ENCODE measurements at places on chromosomes 3 and 15.

GRCh38 chr3:130901463-130902204, 7.8 kb downstream of the ATP2C1 start:
- H3K4me3 ChIP-seq, result no peak overlapping the region
- DNase-seq, result no peak
- H3K27ac ChIP-seq, result no peak overlapping the region
- peaks cover 56% of the 10 kb centered on the region for H3K4me1 ChIP-seq
- no peaks in the 10 kb centered on the region for H3K27me3 ChIP-seq

- H3K36me3 ChIP-seq, result peaks cover 7% of the 10 kb centered on the region
- no peak for DNase-seq
- no peaks in the 10 kb centered on the region for H3K4me1 ChIP-seq
- no peak overlapping the region for H3K27ac ChIP-seq
- H3K4me3 ChIP-seq, result no peak overlapping the region
Measured at GRCh38 chr15:72339777-72340177, 19.8 kb upstream of the CELF6 start.

GRCh38 chr3:42442640-42443039, 32.2 kb upstream of the LYZL4 start:
- H3K4me1 ChIP-seq, result no peaks in the 10 kb centered on the region
- peak; percentile 7 for DNase-seq
- H3K27me3 ChIP-seq, result peaks cover 2% of the 10 kb centered on the region
- H3K27ac ChIP-seq, result no peak overlapping the region
- H3K36me3 ChIP-seq, result no peaks in the 10 kb centered on the region
- H3K4me3 ChIP-seq, result no peak overlapping the region

DNA sequence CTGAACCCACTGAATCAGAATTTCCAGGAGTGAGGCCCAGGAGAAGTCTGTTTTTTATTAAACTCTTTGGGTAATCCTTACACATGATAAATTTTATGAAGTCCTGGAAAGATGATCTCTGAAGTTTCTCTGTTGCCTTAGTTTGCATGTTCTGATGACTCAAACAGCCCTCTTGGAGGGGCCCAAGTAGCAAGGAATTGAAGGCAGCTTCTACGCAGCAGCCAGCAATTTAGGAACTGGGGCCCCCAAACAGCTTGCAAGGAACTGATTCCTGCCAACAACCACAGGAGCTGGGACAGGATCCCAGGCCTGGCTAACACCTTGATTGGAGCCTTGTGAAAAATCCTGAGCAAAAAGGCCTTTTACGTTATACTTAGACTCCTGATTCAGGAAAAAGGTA, 5.4 kb upstream of the ACP3 start:
- no peak for DNase-seq
- H3K27ac ChIP-seq, result no peak overlapping the region
- H3K4me1 ChIP-seq, result no peaks in the 10 kb centered on the region
- H3K27me3 ChIP-seq, result no peaks in the 10 kb centered on the region
- no peak overlapping the region for H3K4me3 ChIP-seq

- H3K27me3 ChIP-seq, result no peaks in the 10 kb centered on the region
- no peaks in the 10 kb centered on the region for H3K36me3 ChIP-seq
- H3K4me3 ChIP-seq, result no peak overlapping the region
Measured at GRCh38 chr3:180530276-180530675, 71.7 kb upstream of the TTC14 start.

GRCh38 chr3:170809007-170809974, 60.7 kb downstream of the RPL22L1 start:
- DNase-seq, result peak; percentile 24
- H3K27ac ChIP-seq, result no peak overlapping the region
- H3K36me3 ChIP-seq, result no peaks in the 10 kb centered on the region
- no peak overlapping the region for H3K4me3 ChIP-seq
- peaks cover 12% of the 10 kb centered on the region for H3K27me3 ChIP-seq

GRCh38 chr15:39084674-39085530, 496.0 kb upstream of the THBS1 start:
- H3K27me3 ChIP-seq, result peaks cover 8% of the 10 kb centered on the region
- H3K4me1 ChIP-seq, result no peaks in the 10 kb centered on the region
- no peak overlapping the region for H3K27ac ChIP-seq
- no peaks in the 10 kb centered on the region for H3K36me3 ChIP-seq

- no peak overlapping the region for H3K27ac ChIP-seq
- no peaks in the 10 kb centered on the region for H3K4me1 ChIP-seq
- no peaks in the 10 kb centered on the region for H3K27me3 ChIP-seq
- H3K36me3 ChIP-seq, result no peaks in the 10 kb centered on the region
- no peak for DNase-seq
- H3K4me3 ChIP-seq, result no peak overlapping the region
Measured at GRCh38 chr3:160001850-160002623, 13.4 kb downstream of the IL12A start.

DNA sequence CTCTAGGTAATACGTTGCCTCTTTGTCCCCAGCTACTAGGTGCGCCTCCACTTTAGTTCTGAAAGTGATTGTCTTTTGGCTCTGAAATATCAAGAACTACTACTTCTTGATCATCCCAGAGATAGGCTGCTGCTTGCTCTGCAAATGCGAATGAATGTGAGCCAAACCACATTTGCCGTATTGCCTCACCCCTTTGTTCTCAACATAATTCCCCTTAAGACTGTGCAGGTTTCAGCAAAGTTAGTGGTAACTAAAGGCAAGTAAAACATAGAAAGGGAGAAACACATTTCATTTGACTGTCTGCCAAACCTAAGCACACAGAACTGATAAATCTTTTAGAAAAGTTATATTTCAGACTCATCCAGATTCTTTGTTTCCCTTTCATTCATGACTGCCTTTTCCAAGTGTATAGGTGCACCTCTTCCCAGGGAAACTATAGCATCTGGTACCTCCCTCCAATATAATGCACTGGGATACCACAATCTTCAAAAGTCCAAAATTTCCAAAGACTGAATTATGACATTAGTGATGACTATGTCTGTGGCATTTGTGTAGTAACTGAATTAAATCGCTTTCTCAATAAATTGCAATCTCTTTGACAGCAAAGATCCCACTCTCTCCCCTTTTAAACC, 720.6 kb upstream of the CBLB start:
- peaks cover 19% of the 10 kb centered on the region for H3K4me1 ChIP-seq
- H3K36me3 ChIP-seq, result peaks cover 1% of the 10 kb centered on the region
- peak; percentile 32 for DNase-seq
- no peak overlapping the region for H3K4me3 ChIP-seq

DNA sequence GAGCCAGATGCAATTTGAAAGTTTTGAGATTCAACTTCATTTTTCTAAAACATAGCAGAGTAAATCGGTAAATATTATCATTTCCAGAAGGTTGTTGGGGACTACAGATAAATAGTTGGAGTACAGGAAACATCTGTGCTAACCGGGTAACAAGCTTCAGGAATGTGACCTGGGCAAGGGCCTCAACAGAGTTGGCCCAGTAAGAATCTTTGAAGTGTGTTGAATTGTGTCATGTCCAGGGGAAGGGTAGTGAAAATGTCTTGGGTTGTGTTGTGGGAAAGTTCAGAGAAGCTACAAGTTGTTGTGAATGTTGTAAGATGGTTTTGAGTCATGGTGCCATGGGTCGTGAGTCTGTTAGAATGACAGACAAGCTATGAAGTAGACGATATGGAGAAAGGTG, 35.7 kb downstream of the SQOR start:
- peaks cover 3% of the 10 kb centered on the region for H3K4me1 ChIP-seq
- no peaks in the 10 kb centered on the region for H3K27me3 ChIP-seq
- no peak overlapping the region for H3K4me3 ChIP-seq
- H3K27ac ChIP-seq, result no peak overlapping the region

- no peak for DNase-seq
- no peaks in the 10 kb centered on the region for H3K27me3 ChIP-seq
- peaks cover 4% of the 10 kb centered on the region for H3K36me3 ChIP-seq
- H3K4me1 ChIP-seq, result no peaks in the 10 kb centered on the region
- H3K4me3 ChIP-seq, result no peak overlapping the region
Measured at GRCh38 chr3:156743859-156744258, 69.5 kb downstream of the TIPARP start.

DNA sequence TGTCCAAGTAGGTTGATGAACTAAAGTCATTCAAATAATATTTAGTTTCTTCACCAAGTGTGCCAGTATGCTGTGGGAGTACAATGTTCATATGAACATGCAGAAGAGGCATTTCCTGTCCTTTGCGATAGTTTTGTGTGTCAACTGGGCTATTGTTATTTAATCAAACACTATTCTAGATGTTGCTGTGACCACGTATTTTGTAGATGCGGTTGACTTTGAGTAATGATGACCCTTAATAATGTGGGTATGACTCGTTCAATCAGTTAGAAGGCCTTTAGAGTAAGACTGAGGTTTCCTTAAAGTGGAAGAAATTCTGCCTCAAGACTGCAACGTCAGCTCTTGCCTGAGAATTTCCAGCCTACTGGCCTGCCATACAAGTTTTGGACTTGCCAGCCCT, 470.7 kb upstream of the CBLB start:
- no peak overlapping the region for H3K4me3 ChIP-seq
- peaks cover 49% of the 10 kb centered on the region for H3K4me1 ChIP-seq
- no peak for DNase-seq
- peaks cover 17% of the 10 kb centered on the region for H3K36me3 ChIP-seq
- peak overlapping the region; percentile 37 for H3K27ac ChIP-seq
- no peaks in the 10 kb centered on the region for H3K27me3 ChIP-seq

- DNase-seq, result no peak
- H3K4me3 ChIP-seq, result no peak overlapping the region
- H3K27ac ChIP-seq, result no peak overlapping the region
- peaks cover 17% of the 10 kb centered on the region for H3K27me3 ChIP-seq
- H3K4me1 ChIP-seq, result peaks cover 11% of the 10 kb centered on the region
Measured at GRCh38 chr3:62323241-62323640, 50.1 kb downstream of the FEZF2 start.
